ENCODE measurements at places on chromosomes 1 and 21. TPM values are rescaled to one million over a fixed set of nuclear protein-coding genes. Genes with fewer than 3 reads are reported as not detected.

Gene HSD3B2
- polyA plus RNA-seq: 1.4 TPM

Gene C1orf216
- 8.1 TPM for polyA plus RNA-seq

GRCh38 chr1:116024626-116025025, 48.3 kb downstream of the SLC22A15 start:
- DNase-seq: no peak

DNA sequence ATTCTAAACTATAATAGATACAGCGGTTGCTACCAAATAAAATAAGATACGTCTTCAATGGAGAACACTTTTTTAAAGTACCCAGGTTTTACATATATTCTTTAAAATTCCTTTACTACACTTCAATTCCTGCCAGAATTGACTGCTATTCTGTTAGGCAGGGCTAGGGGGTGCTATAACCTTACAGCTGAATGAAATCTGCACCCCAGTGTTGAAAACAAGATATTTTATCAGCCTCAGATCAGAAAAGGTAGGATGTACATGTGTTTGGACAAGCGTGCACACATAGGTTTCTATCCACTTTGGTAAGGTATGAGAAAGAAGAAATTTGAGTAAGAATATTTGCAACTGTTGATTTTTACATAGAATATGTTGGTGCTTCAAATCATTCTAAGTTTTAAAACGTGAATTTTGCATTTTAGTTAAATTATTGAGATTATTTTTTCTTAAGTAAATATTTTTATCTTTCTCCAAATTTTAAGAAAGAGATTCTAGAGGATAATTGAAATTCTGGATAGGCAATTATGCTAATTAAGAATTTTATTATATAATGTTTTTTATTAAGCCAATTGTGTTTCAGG, 490.8 kb upstream of the ADGRL4 start:
- DNase-seq: peak; percentile 19

GRCh38 chr1:199877526-199878384, 149.8 kb upstream of the NR5A2 start:
- no peak for DNase-seq

DNA sequence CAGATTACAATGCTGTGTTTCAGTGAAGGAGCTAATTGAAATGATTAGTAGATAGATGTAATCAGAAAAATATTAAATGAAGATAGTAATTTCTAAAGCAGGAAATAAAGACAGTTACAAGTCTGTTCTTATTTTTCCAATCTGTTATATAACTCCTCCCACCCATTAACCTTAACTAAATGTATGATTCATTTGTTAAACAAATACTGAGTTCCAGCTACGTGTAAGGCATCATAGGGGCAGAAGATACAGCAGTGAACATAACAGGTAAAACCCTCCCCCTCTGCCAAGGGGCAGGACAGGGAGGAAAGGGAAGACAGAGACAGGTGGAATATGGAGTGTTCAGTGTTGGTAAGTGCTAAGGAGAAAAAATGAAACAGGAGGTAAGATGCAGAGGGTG, at the start of gene FAM177B:
TSS of gene FAM177B (plus strand) at position 231 of the 400 bp plus-strand sequence. CDS start 9,344 bp downstream, outside the sequence.
- DNase-seq: no peak

GRCh38 chr1:169949139-169949538, 55.4 kb upstream of the SCYL3 start:
- no peak for DNase-seq

DNA sequence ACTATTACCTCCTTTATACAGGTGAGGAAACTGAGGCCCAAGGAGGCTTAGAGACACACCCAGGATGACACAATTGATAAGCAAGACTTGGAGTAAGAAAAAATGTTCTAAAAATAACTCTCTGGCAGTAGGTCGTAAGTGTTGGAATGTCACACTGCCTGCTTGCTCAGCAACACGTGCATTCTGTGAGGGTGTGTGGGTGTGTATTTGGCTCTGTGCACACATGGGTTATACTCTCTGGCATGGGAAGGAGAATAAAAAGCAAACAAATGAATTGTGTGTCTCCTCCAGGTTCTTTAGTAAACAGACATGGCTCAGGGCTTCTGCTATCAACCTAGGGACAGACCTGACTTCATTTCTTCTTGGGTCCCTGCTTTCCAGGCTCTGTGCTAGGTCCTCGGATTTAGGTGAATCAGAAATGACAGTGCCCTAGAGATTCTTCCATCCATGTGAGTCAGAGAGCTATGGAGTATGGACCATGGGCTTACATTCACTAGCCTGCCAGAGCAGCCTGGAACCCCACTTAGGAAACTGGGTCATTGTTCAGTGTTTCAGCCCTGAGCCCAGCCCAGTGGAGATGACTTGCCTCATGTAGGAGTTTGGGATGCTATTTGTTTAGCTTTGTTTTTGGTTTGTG, 72.4 kb downstream of the ELAVL4 start:
- no peak for DNase-seq
